ENCODE measurements at places on chromosomes 7 and 10.

GRCh38 chr7:128108641-128109423 lies 77.6 kb upstream of the LRRC4 start:
- DNase-seq: peak; percentile 89

GRCh38 chr10:132406750-132407149 lies 9.8 kb downstream of the PWWP2B start:
- no peak for DNase-seq

DNA sequence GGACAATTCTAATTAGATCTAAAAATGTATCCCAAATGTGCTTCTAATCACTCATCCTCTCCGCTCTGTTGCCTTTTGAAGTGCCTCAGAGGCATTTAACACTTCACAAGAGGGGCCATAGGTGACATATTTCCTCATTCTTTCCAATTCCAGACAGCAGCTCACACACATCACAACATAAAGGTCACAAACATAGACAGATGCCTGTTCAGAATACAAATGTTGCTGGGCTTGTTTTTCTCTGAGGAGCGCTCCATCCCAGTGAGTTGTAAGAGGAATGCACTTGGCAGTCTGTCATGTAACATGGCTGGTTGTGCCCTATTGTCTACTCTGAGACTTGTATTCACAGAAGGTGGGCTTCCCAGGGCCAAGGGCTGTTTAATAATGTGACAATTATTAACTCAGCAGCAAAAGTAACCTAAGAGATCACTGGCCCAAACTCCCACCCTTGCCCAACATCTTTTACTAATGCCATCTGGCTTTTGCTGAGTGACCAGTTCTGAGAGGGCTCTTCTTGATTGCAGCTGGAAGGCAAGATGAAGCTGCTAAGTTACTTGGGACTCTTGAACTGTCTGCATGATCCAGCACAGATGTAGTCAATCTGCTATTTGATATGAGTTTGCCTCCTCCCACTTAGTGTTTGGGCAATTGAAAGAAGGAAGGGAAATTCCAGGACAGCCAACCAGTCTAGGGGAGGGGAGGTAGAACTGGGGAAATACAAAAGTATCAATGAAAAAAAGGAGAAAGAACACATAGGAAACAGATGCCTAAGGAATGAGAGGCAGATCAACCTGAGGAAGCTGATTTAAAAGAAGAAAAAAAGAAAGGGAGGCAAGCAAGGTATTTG lies 13.6 kb downstream of the PON2 start:
- DNase-seq: no peak

- DNase-seq: no peak
Measured at GRCh38 chr7:19322002-19322401, 176.8 kb upstream of the FERD3L start.

- DNase-seq: no peak
Measured at GRCh38 chr7:79176859-79177477, 276.5 kb downstream of the MAGI2 start.

DNA sequence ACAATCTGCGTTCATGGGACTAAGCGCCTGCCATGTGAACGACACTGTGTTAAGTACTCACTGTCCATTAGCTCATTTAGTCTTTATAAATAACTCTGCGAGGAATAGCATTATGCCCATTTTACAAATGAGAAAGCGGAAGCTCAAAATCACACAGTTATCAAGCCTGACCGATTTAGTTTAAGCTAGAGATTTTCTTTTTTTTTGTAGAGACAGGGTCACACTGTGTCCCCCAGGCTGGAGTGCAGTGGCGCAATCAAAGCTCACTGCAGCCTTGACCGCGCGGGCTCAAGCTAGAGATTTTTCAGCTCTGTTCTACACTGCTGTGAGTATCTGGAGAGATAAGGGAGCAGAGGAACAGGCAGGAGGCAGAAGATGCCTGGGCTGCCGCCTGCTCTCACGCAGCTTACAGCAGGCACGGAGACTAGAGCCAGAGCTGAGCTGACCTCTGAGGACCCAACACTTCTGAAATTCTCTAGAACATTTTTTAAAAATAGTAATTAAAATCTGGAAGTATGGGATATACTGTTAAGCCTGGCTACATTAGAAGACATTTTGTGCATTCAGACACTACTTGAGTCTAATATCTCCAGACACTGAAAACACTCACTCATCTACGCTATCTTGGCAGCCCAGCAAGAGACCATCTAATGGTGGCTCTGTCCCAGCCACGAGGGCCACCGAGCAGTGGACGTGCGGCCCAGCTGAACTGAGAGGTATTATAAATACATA lies 38.7 kb downstream of the GNA12 start:
- no peak for DNase-seq

DNA sequence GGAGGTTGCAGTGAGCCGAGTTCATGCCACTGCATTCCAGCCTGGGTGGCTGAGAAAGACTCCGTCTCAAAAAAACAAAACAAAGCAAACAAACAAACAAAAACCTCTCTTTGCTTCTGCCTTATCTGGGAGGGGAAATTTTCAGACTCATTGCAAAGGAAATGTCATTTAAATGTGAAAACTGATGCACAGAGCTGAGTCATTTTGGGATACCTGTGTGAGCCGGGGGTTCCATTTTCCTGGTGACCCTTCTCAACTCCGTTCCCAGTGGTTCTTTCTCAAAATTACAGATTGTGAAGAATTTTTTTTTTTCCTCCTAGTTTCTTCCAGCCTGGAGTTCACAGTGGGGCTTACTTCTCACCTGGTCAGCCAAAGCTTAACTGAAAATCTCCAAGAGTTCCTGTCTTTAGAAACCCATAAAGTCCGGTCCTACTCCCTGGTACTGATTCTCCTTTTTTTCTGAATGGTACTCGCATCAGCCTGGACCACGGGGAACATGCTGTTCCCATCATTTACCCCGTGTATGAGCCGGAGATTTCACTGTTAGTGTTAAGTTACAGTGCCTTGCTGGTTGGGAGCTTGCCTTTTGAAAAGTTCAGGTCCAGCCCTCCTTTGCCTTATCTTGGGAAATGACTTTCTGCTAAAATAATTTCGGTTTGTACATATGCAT lies 56.9 kb downstream of the RBM20 start:
- DNase-seq: no peak

DNA sequence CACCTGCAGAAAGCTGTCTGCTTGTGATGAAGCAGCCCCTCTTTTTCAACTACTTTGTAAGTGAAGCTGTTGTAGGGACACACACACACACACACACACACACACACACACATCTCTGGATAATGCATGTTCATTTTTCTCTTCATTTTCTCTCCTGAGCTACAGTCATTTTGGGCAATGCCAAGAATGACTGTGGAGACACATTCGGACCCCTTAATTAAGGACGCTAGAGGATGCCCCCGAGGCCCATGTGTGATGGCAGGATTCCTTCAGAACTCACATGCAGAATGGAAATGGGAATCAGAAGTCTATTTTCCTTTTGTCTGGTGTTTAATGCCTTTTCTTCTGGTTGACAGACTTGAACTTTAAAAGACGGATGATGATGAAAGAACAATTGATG lies 56.6 kb downstream of the CLRN3 start:
- no peak for DNase-seq

DNA sequence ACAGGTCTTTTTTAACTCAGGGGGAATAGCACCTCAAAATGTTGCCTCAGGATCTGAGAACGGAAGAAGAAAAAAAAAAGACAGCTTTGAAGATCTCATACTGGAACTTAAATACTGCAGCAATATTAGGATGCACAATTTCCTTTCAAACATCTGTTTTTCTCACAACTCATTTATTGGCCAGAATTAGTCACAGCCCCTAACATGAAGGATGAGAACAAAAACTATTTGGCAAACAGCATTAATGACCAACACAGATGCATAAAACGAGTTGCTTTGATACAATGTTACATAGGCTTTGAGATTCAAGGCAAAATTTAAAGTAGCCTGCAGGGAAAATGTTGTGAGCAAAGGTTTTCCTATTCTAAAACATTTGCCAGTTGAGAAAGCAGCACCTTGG lies 36.5 kb downstream of the JMJD1C start:
- no peak for DNase-seq

- no peak for DNase-seq
Measured at GRCh38 chr7:14590206-14590605, 312.3 kb downstream of the DGKB start.

DNA sequence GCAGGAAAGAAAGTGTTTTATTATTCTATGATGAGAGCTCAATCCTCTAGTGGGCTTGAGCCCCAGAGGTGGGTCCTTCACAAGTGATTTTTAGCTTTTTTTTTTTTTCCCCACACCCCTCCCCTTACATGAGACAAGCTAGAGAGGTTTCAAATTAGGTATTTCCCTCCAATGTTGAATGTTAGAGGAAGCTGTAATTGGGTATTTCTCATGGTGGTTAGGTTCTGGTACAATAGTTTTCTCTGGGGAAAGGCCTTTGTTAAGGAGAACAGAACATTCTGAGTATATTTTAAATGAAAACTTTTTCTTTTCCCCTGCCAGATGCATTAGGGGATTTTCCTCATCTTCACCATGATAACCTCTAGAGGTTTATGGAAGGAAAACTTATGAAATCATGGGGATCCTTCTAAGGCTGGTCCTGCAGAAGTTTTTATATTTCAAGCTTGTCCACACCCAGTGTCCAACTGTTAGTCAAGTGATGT lies 1039.7 kb downstream of the NRG3 start:
- DNase-seq: no peak

Measured in SIG-M5 (cell line).